ENCODE measurements at places on chromosomes 5 and 9. TPM values are rescaled to one million over a fixed set of nuclear protein-coding genes. Genes with fewer than 3 reads are reported as not detected.
A peak's percentile ranks its signal among the peaks of the same experiment; 100 is the strongest.

DNA sequence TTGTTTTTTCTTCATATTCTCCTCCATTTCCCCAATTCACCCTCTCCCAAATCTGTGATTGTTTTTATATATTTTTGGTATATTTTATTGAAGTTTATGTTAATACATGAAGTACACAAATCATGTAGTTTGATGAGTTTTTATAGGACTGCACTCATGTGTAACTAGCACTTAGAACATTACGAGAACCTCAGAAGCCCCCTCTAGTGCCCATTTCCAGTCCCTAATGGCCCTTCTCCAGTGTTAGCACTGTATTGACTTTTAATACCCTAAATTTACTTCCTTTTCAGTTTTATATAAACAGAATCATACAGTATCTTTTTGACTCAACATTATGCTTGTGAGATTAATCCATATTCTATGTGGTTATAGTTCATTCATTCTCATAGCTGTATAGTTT lies 18.5 kb upstream of the FKTN start:
- no peak for DNase-seq
- no peak overlapping the region for H3K27ac ChIP-seq
- H3K4me3 ChIP-seq: no peak overlapping the region
- no peaks in the 10 kb centered on the region for H3K4me1 ChIP-seq
- peaks cover 11% of the 10 kb centered on the region for H3K36me3 ChIP-seq

GRCh38 chr5:64766941-64767340 lies 1.6 kb downstream of the SREK1IP1 start:
- H3K27ac ChIP-seq: no peak overlapping the region
- H3K4me3 ChIP-seq: peak overlapping the region; percentile 100
- no peaks in the 10 kb centered on the region for H3K27me3 ChIP-seq
- peaks cover 26% of the 10 kb centered on the region for H3K36me3 ChIP-seq
- H3K4me1 ChIP-seq: no peaks in the 10 kb centered on the region

- DNase-seq: no peak
- no peak overlapping the region for H3K4me3 ChIP-seq
- no peaks in the 10 kb centered on the region for H3K4me1 ChIP-seq
- H3K27me3 ChIP-seq: no peaks in the 10 kb centered on the region
- H3K36me3 ChIP-seq: peaks cover 22% of the 10 kb centered on the region
Observed at GRCh38 chr9:6549106-6549800, 96.3 kb downstream of the GLDC start.

DNA sequence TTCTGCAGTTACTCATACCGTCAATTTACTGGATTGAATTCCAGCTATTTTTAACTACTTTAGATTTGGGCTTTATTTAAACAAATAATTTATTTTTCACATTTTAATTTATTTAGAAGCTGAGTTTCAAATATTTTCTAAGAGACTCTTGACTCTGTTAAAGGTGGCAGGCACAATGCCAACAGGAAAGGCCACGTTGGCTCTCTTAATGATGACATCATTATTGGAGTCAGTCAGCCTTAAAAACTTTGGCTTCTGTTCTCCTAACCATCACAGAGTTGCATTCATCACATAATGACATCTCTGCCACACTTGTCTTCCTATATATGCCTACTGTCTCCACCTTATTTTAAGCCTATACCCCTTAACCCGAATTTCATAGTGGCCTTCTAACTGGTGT lies 172.3 kb upstream of the PLPPR1 start:
- DNase-seq: no peak
- H3K36me3 ChIP-seq: no peaks in the 10 kb centered on the region
- no peaks in the 10 kb centered on the region for H3K4me1 ChIP-seq
- H3K4me3 ChIP-seq: no peak overlapping the region

- H3K4me3 ChIP-seq: no peak overlapping the region
- H3K27me3 ChIP-seq: no peaks in the 10 kb centered on the region
- DNase-seq: no peak
- peaks cover 63% of the 10 kb centered on the region for H3K36me3 ChIP-seq
- peaks cover 5% of the 10 kb centered on the region for H3K4me1 ChIP-seq
- peak overlapping the region; percentile 42 for H3K27ac ChIP-seq
Observed at GRCh38 chr9:69745716-69746437, 13.9 kb downstream of the PTAR1 start.

DNA sequence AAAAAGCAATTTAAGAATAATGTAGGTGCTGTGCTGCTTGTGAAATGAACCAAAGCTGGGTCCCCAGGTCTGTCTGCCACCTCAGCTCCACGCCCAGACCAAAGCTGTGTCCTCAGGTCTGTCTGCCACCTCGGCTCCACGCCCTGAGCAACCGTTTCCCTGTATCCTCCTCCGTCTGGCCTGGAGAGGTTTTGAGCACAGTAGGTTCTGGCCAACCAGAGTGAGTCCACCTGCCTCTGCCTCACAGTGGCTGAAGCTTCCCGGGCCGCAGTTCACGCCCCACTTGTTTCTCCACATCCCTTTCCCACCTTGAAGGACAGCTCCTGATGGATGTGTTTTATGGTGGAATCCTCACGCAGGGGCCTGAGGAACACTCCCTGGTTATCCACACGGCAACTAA lies 120.5 kb downstream of the ADAMTS2 start:
- H3K4me1 ChIP-seq: no peaks in the 10 kb centered on the region
- H3K27ac ChIP-seq: no peak overlapping the region

GRCh38 chr5:154767576-154767975 lies 12.4 kb downstream of the LARP1 start:
- no peaks in the 10 kb centered on the region for H3K27me3 ChIP-seq
- no peak overlapping the region for H3K27ac ChIP-seq
- no peak for DNase-seq
- H3K4me3 ChIP-seq: no peak overlapping the region

- H3K4me1 ChIP-seq: no peaks in the 10 kb centered on the region
- H3K27me3 ChIP-seq: no peaks in the 10 kb centered on the region
- no peaks in the 10 kb centered on the region for H3K36me3 ChIP-seq
- no peak overlapping the region for H3K27ac ChIP-seq
- no peak overlapping the region for H3K4me3 ChIP-seq
Observed at GRCh38 chr9:30846651-30847050, 1537.8 kb upstream of the ACO1 start.

GRCh38 chr5:170372971-170373370 lies 16.2 kb downstream of the KCNMB1 start:
- no peak for DNase-seq
- no peaks in the 10 kb centered on the region for H3K27me3 ChIP-seq
- no peaks in the 10 kb centered on the region for H3K4me1 ChIP-seq
- H3K36me3 ChIP-seq: no peaks in the 10 kb centered on the region
- no peak overlapping the region for H3K4me3 ChIP-seq
- no peak overlapping the region for H3K27ac ChIP-seq

- no peak overlapping the region for H3K27ac ChIP-seq
- H3K4me1 ChIP-seq: no peaks in the 10 kb centered on the region
- no peaks in the 10 kb centered on the region for H3K27me3 ChIP-seq
- peaks cover 21% of the 10 kb centered on the region for H3K36me3 ChIP-seq
Observed at GRCh38 chr9:17349831-17350230, 215.0 kb downstream of the CNTLN start.

Gene FBP1
- total RNA-seq: 1.9 TPM

Gene ERCC6L2
- total RNA-seq: 47.3 TPM

Gene IFNA2
- not detected for total RNA-seq

Gene ADAMTS16
- total RNA-seq: 4.6 TPM

All from H9 (cell line).